ENCODE measurements at places on chromosomes 5 and 9. TPM values are rescaled to one million over a fixed set of nuclear protein-coding genes. Genes with fewer than 3 reads are reported as not detected.

DNA sequence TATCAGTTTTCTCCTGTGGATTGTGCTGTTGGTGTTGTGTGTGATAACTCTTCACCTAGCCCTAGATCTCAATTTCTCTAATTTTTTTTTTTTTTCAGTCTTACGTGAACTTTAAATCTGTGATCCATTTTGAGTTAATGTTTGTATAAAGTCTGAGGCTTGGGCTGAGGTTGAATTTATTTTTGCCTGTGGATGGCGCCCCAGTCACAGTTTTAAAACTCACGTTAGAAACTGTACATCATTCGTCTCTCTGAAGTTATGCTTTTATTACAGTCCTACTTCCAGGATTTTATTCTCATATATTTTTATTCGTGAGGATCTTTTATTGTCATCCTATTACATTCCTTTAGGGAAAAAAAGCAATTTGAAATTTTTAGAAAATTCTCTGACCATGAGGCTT is 103.1 kb downstream of the EHMT1 start:
- no peak for DNase-seq
- H3K27me3 ChIP-seq, result no peaks in the 10 kb centered on the region
- H3K36me3 ChIP-seq, result peaks cover 12% of the 10 kb centered on the region
- H3K27ac ChIP-seq, result no peak overlapping the region

DNA sequence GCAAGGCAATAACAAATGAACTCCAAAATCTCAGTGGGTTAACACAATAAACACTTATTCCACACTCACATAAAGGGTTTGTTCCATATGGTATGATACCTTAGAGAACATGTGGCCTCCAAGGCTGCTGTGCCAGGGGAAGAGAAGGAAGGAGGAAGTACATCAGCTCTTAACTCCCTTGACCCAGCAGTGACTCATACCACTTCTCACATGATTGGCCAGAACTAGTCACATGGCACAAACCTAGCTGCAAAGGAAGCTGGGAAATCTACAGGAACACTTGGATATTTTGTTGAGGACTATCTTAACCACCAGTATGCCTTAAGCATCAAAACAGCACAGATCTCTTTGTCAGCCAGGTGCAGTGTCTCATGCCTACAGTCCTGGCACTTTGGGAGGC is 99.3 kb downstream of the SLIT3 start:
- H3K27ac ChIP-seq, result no peak overlapping the region
- no peaks in the 10 kb centered on the region for H3K4me1 ChIP-seq
- no peak overlapping the region for H3K4me3 ChIP-seq

GRCh38 chr5:34587355-34588241 is 68.5 kb upstream of the RAI14 start:
- no peaks in the 10 kb centered on the region for H3K4me1 ChIP-seq
- no peak for DNase-seq
- H3K27ac ChIP-seq, result no peak overlapping the region
- H3K36me3 ChIP-seq, result no peaks in the 10 kb centered on the region
- H3K27me3 ChIP-seq, result no peaks in the 10 kb centered on the region

Gene MLANA
- total RNA-seq, result not detected

DNA sequence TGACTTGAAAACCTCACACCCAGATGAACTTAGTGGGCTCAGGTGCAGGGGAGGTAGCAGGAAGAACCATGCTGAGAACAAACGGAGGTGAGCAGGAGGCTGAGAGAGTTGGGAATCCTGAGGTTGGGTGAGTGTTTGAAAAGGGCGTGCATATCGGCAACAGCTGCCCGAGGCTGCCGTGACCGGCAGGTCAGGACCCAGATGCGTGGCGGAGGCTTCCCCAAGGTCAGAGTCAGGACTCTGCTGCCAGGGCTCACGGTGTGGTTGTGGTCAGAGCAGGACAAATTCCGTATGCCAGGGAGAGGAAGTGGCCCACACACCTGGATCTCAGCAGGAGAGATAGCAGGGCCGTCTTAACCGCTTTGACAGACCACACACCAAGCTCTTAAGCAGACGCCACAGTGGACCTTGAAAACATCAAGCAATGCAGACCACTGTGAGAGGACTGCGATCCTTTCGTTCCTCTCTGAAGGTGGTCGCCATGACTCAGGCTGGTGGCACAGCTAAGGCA is 43.1 kb downstream of the ADAMTS16 start:
- no peak overlapping the region for H3K4me3 ChIP-seq
- H3K27ac ChIP-seq, result no peak overlapping the region
- H3K36me3 ChIP-seq, result no peaks in the 10 kb centered on the region
- H3K27me3 ChIP-seq, result no peaks in the 10 kb centered on the region
- H3K4me1 ChIP-seq, result no peaks in the 10 kb centered on the region
- no peak for DNase-seq

DNA sequence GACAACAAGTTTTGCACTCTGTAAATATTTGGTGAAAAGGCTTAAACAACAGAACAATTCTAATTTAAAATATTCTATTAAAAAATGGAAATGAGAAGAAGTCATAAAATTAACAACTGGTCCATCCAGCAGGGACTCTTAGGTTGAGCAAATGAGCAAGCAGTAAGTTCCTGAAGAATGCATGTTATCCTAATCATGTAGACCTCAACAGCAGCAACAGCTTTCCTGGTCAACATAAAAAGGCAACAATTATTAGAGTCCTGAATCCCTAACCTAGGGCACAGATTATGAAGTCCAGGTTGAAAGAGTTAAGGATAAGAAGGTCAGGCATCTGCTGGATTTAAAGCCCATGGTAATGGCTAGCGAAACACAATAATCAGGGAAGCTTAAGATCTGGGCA is 120.9 kb downstream of the SSBP2 start:
- H3K27ac ChIP-seq, result no peak overlapping the region
- H3K4me1 ChIP-seq, result peaks cover 11% of the 10 kb centered on the region
- no peaks in the 10 kb centered on the region for H3K36me3 ChIP-seq
- H3K4me3 ChIP-seq, result no peak overlapping the region

Gene HTR1A
- total RNA-seq, result not detected

Measured in HCT116 (cell line).